ENCODE measurements at places on chromosomes 1 and 21. TPM values are rescaled to one million over a fixed set of nuclear protein-coding genes. Genes with fewer than 3 reads are reported as not detected.

CD53 gene
- 8.6 TPM for polyA plus RNA-seq

CYP2J2 gene
- polyA plus RNA-seq = 1.4 TPM

GOLPH3L gene
- polyA plus RNA-seq = 46.8 TPM

MNDA gene
- polyA plus RNA-seq = 3.7 TPM

GSTM1 gene
- polyA plus RNA-seq = 3.1 TPM

BCL2L15 gene
- 0.58 TPM for polyA plus RNA-seq

GUCA2B gene
- polyA plus RNA-seq = not detected

LHX8 gene
- polyA plus RNA-seq = not detected

DNA sequence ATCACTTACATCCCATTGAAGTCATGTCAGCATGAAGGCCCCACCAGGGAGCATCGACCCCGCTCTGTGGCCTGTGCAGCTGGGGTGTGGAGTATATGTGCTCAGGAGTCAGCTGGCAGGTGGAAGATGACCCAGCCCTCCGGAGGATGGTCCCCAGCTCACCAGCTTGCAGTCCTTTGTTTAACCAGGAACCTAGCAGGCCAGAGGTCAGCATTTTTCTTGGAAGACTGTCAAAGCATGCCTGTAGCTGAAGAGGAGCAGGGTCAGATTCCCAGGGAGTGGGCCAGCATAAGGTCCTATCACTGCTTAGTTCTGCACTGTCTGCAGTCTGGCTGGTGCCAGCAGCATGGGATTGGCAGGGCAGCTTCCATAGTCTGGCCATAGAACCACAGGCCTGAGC lies 12.7 kb downstream of the NFASC start:
- no peak for DNase-seq

GRCh38 chr1:200610846-200611245 lies 9.7 kb downstream of the KIF14 start:
- DNase-seq = no peak

DNA sequence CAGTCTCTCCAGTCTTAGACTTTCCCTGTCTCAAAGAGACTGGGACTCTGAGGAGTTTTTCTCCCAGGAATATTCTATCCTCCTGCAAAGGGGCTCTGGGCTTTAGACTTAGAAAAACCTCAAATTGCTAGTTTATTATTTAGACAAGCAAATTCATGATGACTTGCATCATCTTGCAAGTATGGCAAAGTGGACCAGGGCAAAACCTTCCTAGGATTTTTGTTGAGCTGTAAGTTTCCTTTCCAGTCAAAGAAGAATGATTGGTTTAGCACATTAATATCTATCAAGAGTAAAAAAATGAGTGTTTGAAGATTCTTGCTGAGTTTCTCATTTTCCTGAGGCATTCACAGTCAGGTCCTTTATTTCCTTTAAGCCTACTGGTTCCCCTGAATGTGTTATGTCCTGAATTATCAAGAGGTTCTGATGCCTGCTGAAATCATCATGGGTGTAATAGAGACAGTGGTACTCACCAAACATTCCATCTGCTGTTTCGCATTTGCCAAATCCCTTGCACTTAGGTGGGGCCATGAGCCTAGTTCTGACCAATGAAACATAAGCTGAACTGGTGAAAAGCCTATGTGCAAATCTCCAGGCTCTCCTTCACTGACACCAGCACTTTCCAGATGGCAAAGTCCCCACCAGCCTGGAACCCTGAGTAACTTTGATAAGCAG lies 25.2 kb upstream of the SPAG17 start:
- no peak for DNase-seq

GRCh38 chr1:182329471-182329870 lies 62.1 kb downstream of the GLUL start:
- no peak for DNase-seq

DNA sequence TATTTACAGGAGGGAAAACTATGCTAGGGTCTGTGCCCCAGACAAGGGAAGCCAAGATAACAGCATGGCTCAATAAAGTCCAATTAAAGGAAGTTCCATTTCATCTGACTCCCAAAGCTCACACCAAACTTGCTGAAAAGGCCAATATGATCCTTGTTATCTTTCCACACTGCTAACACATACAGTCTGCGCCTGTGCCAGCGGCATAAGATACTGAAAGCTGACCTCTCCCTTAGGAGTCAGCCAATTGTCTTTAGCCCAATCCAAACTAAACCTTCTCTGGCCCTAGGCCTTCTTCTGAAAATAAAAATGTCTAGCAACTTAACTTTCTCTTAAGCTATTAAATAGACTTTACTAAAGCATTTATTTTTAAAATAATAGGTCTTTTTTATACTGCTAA lies 179.0 kb upstream of the PLD5 start:
- no peak for DNase-seq

GRCh38 chr1:85259912-85260274 lies 431 bp upstream of the C1orf52 start:
- no peak for DNase-seq

DNA sequence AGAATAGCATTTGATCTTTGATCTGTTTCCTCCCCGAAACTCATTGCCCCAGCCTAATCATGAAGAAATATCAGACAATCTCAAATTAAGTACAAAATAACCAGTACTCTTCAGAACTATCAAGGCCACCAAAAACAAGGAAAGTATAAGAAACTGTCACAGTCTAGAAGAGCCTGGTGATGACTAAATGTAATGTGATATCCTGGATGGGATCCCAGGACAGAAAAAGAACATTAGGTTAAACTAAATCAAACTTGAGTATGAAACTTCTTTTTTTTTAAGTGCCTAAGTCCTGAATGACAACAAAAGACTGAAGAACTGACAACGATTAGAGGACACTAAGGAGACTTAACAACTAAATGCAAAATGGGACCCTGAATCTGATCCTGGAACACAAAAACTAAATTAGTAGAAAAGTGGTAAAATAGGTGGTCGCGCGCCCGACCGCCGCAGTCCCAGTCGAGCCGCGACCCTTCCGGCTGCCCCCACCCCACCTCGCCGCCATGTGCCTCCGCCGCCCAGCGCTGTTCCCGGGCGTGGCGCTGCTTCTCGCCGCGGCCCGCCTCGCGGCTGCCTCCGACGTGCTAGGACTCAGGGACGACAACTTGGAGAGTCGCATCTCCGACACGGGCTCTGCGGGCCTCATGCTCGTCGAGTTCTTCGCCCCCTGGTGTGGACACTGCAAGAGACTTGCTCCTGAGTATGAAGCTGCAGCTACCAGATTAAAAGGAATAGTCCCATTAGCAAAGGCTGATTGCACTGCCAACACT lies 5.5 kb upstream of the PRKAB2 start:
- no peak for DNase-seq

DNA sequence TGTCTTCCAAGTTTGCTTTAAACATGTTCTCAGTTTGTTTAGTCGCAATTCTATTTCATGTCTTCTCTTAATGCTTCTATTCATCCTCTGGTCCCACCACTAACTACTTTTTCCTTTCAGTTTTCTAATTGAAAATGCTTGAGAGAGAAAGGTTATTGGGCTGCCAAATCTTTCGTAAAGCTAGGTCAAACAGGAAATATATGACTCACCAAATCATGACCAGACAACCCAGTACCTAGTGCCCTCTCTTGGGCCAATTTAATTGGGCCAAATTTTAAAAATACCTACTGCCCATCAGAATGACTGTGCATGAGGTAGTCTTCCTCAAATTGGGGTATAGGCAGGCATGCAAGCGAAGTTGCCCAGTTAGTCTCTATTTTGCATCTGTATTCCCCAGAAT lies 295.4 kb upstream of the PBX1 start:
- DNase-seq = no peak

GRCh38 chr1:231724876-231725647 lies 98.5 kb downstream of the DISC1 start:
- no peak for DNase-seq

DNA sequence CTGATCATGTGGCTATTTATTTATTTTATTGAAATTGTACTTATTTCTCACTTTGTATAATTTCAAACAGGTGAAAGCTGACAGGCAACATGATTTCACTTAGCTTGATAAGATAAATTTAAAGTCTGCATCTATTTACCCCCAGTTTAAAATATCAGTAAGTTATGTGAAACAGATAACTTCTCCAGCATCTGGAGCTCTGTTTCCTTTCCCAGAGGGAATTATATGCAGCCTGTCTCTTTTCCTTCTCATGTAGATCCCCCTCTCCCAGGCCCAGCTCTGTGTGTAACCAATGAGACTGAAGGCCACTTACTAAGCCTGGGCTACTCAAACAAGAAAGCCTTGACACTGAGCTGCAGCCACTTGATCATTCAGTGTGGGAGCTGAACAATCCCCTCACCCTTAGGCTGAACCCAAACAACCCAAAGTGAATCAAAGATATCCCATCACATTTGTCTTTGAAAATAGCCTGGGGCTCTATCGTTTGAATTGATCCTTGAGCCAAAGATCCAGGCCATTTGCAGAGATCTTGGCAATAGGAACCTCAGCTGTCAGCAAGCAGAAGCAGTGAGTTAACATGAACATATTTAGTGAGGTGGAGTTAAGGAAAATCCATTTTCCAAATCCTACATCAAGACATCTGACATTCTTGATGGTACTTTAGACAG lies 383.9 kb downstream of the TGFB2 start:
- DNase-seq = no peak

DNA sequence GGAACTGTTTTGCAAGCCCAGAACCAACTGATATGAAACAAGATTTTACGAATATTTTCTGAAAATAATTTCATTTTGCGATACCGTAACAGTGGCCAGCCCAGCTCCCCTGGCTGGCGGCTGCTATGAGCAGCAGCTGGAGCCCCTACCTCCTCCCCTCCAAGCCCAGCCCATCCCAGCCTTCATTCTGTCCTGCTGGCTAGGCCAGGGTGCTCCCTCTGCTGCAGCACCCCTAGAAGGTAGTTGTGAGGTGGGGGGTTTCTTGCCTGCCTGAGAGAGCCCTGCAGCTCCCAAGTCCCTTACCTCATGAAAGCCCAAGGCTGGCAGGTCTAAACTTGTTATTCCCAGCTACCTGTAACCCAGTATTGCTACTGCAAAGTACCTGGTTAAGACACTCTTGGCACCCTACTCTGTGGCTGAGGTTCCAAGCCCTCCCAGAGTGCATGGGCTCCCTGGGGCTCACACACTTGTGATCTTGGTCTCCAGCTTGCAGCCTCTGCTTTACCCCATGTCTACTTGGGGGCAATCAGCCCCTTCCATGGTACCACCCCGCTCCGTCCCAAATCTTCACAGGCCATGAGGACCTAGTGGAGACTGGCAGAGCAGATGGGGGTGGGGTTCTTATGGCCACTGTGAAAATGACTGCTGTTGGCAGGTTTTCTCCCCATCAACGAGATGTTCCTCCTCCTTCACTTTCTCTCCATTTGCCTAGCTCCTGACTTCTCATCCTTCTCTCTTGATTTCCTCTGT lies 239.8 kb downstream of the TRABD2B start:
- DNase-seq = no peak

- no peak for DNase-seq
Measured at GRCh38 chr1:93979718-93980319, 70.6 kb upstream of the GCLM start.

DNA sequence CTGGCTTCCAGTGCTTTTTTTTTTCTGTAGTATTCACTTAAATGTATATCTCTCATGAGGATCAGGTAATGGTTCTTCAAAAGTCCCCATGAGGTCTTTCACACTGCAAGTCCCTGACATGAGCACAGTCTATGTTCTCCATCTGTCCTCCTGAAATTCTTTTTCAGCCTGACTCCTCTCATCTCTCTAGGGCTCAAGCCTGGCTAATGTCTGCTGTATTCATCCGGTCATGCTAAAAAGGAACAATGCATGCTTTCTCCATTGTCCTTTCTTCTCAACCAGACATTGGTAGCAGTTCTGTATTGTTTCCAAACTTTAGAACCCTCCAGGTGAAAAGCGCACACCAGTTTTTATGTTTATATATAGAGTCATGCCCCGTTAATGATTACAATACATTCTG lies 368.3 kb upstream of the OLFM3 start:
- DNase-seq = no peak

- no peak for DNase-seq
Measured at GRCh38 chr1:112513112-112513870, 4.5 kb downstream of the WNT2B start.
